ENCODE measurements at places on chromosomes 4 and X.
A peak's percentile ranks its signal among the peaks of the same experiment; 100 is the strongest.

GRCh38 chr4:86891762-86892635, at the start of gene C4orf36:
Gene C4orf36 (minus strand): TSS chr4:86892422. CDS start chr4:86891520, 902 bp downstream.
- peak; percentile 4 for DNase-seq

GRCh38 chr4:2929469-2929868, 33.7 kb downstream of the NOP14 start:
- no peak for DNase-seq

- peak; percentile 84 for DNase-seq
Measured at GRCh38 chrX:131816551-131817136, 206.5 kb upstream of the STK26 start.

DNA sequence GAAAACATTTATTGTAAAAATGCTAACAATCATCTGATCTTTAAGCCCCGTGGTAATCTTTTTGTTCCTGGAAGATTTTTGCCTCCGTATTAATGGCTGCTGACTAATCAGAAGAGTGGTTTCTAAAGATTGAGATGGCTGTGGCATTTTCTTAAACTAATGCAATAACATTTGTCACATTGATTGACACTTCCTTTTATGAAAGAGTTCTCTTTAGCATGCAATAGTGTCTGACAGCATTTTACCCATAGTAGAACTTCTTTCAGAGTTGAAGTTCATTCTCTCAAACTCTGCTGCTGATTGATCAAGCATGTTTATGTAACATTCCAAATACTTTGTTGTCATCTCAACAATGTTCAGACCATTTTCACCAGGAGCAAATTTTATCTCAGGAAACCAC, 26.8 kb upstream of the UGT2B4 start:
- no peak for DNase-seq

GRCh38 chr4:173161311-173161710, 7.3 kb upstream of the GALNT7 start:
- DNase-seq: no peak

- no peak for DNase-seq
Measured at GRCh38 chrX:51406688-51407519, 74.3 kb downstream of the NUDT10 start.

- DNase-seq: no peak
Measured at GRCh38 chr4:127081041-127081440, 551.7 kb upstream of the INTU start.

GRCh38 chr4:100489305-100489704, 28.5 kb downstream of the EMCN start:
- no peak for DNase-seq

DNA sequence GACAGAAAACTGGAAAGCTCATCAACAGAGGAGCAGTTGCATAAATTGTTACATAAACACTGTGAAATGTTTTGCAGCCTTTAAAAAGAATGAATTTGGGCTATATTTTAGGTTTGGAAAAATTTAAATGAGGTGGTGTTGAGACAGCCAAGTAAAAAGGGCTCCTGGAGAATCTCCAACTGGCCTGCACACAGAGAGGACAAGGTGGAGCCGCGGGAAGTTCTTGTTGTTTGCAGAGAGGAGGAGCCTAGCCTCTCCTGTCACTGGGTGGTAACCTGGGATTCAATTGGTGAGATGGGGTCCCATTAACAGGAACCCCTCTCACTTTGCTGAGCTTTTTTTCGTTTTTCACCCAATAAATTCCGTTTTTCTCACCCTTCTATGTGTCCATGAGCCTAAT, 13.4 kb downstream of the GIMD1 start:
- no peak for DNase-seq

- no peak for DNase-seq
Measured at GRCh38 chr4:100649417-100649816, 131.6 kb upstream of the EMCN start.

DNA sequence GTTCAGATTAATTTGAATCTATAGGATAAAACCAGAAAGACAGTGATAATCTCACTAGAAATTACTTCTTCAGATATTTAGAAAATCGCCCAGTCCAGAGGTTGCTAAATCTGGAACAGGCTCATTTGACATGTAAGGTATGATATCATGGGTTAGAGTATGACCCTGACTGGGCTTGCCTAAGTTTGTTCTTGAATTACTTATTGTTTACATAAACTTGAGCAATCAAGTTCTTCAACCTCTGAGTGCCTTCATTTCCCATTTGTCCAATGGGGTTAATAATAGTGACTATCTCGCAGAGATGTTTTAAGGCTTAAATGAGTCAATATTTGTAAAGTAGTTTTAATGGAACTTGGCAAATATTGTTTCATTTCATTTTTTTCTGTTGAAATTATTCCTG, 1947.6 kb upstream of the IGFBP7 start:
- DNase-seq: no peak

DNA sequence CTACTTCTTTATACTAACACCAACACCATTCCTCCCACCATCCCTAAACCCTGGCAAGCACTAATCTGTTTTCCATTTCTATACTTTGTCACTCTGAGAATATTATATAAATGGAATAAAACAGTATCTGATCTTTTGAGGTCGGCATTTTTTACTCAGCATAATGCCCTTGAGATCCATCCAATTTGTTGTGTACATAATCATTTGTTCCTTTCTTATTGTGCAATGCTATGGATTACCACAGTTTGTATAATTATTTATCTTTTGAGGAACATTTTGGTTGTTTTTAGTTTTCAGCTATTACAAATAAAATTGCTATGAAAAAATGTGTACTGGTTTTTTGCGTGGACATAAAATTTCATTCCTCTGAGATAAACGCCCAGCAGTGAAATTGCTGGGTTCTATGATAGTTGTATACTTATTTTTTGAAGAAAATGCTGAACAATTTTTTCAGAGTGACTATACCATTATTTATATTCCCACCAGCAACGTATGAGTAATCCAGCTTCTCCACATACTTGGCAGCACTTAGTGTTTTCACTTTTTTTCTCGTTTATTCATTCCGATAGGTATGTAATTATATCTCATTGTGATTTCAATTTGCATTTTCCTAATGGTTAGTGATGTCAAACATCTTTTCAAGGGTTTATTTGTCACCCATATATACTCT, 154.3 kb upstream of the DCAF8L1 start:
- DNase-seq: no peak

DNA sequence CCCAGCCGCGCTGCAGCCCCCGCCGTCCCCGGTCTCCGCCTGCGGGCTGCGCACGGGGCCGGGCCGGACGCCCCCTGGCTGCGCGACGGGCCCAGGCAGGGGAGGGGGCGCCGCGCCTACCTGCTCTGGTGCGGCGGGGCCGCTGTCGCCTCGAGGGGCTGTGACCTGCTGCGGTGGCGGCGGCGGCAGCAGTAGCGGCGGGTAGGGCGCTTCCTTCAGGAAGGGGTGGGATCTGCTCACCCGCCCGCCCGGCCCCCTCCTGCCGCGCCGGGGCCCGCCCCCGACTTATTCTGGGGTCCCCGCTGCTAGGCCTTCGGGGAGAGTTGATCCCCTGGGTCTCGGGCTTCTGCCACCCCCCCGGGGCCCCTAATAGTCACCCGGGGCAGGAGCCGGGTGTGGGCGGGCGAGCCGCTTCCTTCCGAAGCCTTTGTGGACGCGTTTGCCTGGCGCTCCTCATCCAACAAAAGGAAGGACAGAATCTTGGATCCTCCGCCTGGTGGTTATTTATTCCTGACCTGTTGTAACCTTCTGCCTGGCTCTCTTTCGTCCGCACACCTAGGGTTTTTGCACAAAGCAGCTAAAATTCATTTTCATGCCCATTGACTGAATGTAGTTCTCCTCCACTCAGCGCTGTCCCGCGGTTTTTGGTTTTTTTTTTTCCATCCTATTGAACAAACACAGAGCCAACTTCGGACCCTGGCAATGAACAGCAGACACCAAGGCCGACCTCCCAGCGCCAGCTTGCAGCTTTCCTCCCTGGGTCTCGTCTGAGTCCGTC, at the start of gene TMEM150C:
TSS of gene TMEM150C (minus strand) at position 203 of the 778 bp plus-strand sequence. CDS start 57,331 bp downstream, outside the sequence.
- no peak for DNase-seq

DNA sequence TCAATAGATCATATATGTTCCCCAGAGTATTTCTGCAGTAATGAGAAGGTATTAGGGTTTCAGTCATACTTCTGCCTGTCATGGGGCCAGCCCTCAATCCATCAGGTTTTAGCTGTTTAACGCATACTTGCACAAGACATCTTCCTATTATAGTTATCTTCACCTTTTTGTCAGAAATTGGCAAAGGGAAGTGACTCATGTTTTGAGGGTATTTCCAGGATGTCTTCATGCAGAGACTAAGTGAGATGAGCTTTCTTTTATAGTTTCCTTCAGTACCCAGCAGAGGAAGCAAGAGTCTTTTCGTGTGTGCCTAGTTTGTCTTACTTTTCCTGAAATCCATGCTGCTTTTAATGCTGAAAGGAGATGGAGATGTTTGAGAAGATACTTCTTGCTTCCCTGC, 9.5 kb downstream of the CSTF2 start:
- DNase-seq: peak; percentile 58

DNA sequence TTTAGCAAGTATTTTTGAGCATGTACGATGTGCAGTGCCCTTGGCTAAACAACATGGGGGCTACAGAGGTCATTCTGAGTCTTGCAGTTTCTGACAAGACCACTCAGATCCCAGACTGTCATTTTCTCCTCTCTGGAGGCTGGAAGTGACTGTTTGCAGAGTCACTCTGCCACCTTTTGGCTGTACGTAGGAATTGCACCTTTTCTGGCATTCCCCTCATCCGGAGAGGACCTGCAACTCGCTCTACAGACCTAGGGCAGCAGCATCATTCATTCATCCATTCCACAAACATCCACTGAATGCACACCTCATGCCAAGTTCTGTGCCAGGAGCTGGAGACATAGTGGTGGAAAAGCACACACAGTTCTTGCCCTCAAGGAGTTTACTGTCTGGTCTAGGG, 160.4 kb upstream of the GPR101 start:
- peak; percentile 18 for DNase-seq

DNA sequence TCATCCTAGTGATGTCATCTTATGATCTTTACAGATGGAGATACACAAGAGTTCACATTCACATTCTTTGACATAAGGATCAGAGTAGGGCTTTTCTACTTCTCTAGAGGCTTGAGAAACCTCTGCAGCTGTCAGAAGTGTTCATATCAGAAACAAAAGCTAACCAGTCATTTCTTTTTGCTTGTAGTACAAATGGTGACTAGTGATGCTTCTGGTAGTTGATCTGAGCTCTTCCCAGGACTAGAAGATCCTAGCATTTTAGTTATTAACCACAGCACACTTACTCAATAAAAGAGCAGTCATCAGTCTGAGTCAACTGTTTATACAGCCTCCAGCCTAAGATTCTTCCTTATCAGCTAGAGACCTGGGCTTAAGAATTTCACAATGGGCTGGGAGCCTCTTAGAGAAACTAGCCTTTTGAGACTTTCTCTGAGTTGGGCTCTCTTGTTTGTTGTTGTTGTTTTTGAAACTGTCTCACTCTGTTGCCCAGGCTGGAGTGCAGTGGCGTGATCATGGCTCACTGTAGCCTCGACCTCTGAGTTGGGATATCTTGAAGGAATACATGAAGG, 84.1 kb downstream of the TMEM164 start:
- DNase-seq: no peak

GRCh38 chr4:55442541-55442940, 46.8 kb downstream of the TMEM165 start:
- DNase-seq: no peak

- DNase-seq: no peak
Measured at GRCh38 chr4:73142995-73143547, 73.6 kb upstream of the COX18 start.

DNA sequence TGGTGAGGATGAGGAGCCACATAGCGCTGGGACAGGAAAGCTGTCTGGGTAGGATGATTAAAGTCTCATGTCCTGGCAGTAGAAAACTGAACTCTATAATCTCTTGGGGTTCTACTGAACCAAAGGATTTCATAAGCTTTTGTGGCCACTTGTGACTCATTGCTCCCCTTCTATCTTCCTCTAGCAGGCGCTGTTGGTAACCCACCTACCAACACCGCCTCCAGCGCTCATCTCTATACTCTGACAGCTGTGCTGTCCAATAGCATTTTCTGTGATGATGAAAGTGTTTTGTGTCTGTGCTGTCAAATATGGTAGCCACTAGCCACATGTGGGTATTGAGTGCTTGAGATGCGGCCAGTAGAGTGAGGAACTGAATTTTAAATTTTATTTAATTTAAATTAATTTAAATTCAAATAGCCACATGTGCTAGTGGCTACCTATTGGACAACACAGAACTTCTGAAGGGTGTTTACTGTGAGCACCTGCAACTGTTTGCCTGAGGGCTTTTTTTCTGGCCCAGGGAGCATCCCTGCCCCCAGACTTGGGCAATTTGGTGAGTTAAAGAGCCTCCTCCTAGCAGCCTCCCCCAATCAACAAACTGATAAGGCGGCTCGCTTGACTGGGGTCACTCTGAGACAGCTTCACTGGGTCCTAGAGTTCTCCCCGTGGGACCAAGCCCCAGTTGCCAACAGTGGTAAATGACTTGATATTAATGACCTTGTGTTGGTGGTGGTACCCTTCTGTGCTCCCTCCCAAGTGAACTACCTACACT, 169.2 kb upstream of the ATP6AP2 start:
- no peak for DNase-seq

- DNase-seq: no peak
Measured at GRCh38 chrX:100478714-100479306, 68.7 kb upstream of the PCDH19 start.

DNA sequence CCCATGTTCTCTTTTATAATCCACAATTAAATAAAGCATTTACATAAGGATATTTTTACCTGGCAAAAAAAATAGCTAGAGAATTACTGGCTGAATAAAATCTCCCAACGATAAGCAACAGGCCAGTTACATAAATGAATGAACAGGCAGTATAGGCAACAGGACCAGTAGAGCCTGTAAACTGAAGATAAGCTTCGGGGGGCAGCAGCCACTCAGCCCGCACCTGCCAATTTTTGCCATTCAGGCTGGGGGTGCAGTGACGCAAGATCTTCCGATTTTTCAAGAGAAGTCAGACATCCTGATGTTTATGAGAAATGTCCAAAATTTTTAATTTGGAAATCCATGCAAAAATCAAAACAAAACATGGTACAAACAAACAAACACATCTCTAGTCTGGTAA, 49.0 kb upstream of the CDKN2AIP start:
- no peak for DNase-seq

DNA sequence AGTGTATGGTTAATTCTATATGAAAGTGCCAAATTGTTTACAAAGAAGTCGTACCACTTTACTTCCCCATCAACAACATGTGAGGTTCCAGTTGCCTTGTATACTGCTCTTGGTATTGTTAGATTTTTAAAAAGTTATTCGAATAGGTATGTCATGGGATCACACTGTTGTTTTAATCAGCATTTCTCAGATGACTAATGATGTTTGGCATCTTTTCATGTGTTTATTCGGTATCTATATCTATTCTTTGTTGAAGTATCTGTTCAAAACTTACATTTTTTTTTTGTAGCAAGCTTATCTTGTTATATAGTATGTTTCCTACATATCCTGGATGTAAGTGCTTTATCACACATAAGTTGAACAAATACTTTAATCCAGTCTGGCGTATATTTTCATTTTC, 99.4 kb upstream of the MAB21L2 start:
- DNase-seq: no peak

- no peak for DNase-seq
Measured at GRCh38 chr4:111678479-111678878, 466.8 kb upstream of the FAM241A start.

DNA sequence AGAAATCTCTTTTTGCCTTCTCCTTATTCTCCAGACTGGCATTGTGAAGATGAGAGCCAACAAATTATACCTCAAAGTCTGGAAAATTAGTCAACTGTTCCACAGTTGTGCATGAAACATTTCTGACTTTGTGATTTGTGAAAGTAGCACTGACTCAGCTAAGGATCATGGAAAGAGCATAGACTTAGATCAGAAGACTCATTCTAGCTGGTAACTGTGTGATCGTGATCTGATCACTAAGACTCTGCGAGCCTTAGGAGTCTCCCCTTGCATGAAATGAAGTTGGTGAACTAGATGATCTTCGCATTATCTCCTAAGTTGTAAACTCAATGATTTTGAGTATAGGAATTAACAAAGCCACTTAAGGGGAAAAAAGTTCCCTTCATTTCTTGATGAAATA, 668.1 kb downstream of the RPA4 start:
- DNase-seq: no peak
